Cardiac septum (tissue), 1 donor: ENCODE measurements at places on chromosomes 13 and 19. TPM values are rescaled to one million over a fixed set of nuclear protein-coding genes. Genes with fewer than 3 reads are reported as not detected.

DNA sequence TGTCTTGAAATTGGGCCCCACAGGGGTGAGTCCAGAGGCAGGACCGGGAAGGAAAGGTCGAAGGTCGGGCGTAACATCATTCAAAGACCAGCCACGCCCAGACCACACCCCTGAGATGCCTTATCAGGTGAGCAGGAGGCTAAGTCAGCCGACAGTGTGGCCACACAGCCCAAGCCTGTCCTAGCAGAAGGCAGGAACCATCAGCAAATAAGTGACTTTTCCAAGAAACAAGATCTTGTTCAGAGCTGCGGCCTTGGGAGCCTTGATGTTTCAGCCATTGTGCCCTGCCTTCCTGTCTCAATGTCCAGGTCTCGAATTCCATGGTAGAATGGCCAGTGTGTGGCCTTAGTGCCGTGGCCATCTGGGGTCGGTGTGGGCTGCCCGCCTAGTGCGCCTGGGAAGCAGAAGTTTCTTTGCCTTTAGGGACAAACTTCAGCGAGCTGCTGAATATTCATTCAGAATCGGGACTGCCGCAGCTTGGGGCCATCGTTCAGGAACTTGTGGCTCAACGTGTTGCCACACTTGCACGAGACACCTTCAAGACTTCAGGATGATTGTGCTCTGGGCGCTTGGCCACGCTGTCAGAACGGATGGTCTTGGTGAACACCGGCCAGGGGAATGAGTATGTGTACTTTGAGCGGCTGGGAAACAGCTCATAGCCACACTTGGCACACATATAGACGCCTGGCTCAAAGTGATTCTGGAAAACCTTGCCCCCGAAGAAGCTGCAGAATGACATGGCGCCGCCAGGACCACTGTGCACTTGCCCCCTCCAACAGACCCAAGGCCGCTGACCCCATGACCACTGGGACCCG is 6.1 kb upstream of the IFNL4 start:
- DNase-seq = no peak

- no peak for DNase-seq
Measured at GRCh38 chr13:96481482-96481881, 391.6 kb downstream of the HS6ST3 start.

PCP2 gene
- not detected for total RNA-seq

DNA sequence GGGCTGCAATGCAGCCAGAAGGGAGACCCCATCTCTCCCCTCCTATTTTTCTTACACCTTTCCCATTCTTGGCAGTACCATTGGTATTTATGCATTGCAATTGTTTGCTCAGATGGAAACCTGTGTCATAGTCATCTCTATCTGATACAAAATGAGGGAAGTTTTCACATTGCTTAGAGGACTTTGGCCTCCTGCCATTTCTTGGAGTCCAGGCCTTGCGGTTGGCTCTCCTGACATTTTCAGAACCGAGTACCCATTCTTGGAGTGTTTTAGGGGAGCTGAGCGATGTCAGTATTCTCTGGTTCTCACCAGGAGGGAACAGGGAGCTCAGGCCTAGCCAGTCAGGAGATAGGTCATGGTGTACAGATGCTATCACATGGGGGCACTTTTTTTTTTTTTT is 1.5 kb downstream of the SIN3B start:
- DNase-seq = no peak
